ENCODE measurements at places on chromosomes 3 and 15.

DNA sequence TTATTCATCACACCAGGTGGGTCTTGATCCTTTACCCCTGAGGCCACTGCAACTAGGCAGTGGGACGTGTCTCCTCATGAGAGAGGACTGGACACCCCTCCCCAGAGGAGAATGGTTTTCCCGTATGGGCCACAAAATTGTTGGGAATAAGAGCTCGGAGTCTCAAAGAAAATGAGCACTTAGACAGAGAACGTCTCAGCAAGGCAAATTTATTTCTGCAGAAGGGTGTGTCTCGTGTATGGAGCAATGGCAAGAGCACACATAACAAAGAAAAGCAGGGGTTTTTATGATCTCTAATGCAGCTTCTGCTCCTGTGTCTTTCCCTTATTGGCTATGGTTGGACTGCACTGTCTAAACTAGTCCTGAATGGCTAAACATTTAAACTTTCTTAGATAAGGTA lies 803.5 kb downstream of the PLOD2 start:
- DNase-seq: no peak

GRCh38 chr3:4948395-4948794 lies 30.8 kb upstream of the BHLHE40 start:
- no peak for DNase-seq

DNA sequence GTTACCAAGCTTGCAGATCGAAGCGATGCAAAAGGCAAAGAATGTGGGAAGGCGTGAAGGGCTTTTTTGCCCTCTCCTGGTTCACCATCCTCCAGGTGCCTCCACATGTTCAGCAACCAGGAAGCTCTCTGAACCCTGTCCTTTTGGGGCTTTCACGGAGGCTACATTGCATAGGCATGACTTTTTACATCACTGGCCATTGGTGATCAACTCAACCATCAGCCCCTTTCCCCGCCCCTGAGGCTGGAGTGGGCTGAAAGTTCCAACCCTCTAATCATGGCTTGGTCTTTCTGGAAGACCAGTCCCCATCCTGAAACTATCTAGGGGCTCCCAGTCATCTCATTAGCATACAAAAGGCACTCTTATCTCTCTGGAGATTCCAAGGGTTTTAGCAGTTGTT lies 52.6 kb downstream of the UACA start:
- DNase-seq: no peak

GRCh38 chr3:66342717-66343356 lies 122.0 kb downstream of the SLC25A26 start:
- DNase-seq: no peak

DNA sequence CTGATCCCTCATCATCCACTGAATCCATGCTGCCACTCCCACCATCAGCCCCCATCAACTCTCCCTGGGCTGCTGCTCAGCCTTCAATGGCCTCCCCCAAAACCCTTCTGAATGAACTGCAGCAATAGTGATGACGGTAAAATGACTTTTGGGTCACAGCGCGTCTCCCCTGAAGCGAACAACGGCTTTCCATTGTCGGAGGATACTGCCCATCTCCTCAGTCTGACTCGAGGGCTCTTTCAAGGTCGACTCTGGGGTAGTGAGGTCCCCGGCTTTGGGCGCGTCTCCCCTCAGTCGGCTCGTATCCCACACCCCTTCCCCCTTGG lies 57.2 kb upstream of the ZBTB38 start:
- DNase-seq: no peak

DNA sequence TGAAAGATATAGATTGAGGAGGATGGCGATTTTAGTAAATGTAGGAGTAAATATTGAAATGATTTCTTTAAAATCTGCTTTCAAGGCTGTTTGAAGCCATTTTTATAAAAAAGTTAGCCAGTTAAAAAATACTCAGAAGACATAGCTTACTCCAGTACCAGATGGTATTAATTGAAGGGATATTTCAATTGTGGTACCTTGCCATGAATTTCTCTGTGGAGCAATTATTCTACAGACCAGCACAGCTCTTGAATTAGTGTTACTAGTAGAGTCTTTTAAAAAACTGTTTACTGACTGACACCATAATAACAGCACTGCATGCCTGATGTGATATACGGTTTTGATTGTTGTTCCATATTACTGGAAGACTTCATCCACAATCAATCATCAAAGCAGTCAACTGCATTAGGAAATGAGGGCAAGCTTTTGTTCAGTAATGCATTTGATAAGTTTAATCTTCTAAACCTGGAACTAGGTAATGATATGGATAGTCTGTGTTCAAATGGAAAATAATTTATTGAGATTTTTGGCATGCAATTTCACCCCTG lies 106.4 kb downstream of the MFSD1 start:
- DNase-seq: no peak

- no peak for DNase-seq
Observed at GRCh38 chr3:133986311-133986710, 43.4 kb downstream of the SLCO2A1 start.

DNA sequence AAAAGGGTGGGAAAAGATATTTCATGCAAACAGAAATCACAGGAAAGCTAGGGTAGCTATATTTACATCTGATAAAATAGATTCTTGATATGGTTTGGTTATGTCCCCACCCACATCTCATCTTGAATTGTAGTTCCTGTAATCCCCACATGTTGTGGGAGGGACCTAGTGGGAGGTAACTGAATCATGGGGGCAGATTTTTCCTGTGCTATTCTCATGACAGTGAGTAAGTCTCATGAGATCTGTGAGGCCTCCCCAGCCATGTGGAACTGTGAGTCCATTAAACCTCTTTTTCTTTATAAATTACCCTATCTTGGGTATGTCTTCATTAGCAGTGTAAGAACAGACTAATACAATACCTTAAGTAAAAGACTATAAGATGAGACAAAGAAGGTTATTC lies 558.1 kb downstream of the RSL24D1 start:
- no peak for DNase-seq

- DNase-seq: peak; percentile 86
Observed at GRCh38 chr15:63600616-63601025, 3.4 kb downstream of the FBXL22 start.

GRCh38 chr15:77565378-77565915 lies 67.3 kb downstream of the LINGO1 start:
- DNase-seq: no peak

GRCh38 chr3:21752749-21753347 lies 1.8 kb upstream of the ZNF385D start:
- DNase-seq: no peak

DNA sequence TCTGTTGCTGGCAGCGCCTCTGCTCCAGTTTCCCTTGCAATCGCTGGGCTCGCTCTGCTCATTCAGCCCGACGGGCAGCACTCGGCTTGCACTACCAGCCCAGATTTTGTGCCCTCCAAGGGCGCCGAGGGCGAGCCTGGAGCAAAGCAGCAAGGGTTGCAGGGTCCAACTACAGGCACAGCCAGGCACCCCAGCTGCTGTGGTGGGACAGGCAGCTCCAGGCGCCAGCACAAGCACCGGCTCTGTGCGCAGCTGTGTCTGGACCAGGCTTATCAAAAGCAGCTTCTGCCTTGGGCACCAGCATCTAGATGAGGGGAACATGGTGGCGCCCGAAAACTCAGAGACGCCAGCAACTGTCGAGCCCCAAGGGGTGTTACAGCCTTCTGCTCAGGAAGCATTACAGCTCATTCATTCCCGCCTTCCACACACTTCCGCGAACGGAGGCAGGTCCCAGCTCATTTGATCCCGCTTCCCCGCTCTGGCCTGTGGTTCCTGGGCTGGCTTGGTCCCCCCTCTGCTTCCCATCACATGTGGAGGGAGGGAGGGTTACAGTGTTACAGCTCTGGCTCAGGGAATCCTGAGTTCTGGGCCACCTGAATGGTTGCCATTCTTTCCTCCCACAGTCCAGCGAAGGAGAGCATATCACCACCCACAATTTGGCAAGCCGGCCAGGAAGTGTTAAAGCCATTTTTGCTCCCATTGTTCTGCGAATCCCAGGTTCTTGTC lies 409.9 kb upstream of the ALCAM start:
- DNase-seq: no peak

DNA sequence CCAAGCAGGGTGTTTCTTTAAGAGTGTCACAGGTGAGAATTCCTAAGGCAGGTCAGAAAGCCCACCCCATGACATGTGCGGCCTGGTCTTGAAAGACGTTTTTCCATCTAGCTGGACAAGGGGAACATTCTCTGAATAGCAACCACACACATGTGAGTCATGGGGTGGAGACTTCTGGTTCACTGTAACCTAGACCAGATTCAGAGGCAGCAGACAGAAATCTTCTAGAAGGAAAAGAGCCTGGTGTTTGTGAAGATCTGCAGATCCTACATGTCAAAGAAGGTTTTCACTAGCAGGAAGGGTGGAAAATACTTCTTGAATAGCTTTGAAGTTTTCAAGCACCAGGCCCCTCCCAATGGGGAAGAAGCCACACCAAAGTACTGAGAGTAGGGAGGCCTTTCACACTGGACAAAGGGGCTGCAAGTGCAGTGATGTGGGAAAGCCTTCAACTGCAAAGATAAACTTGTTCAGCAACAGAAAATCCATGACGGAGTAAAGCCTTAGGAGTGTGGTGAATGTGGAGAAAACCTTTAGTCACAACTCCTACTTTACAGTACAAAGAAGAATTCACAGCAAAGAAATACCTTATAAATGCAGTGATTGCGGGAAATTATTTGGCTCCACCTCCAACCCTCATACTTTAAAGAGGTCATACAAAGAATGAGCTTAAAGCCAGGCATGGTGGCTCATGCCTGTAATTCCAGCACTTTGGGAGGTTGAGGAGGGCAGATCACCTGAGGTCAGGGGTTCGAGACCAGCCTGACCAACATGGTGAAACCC lies 17.6 kb downstream of the ADAM10 start:
- no peak for DNase-seq

DNA sequence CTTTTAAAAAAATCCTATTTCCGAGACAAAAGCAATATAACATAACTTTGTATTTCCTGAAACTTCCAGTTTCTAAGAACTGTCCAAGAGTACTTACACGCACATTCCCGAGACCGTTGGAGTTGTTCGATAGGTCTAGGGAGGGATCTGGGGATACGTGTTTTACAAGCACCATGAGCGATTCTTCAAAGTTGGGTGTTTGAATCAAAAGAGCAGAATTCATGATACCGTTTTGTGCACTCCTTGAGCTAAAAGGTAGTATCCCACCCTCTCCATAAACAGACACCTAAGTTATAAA lies 700 bp upstream of the EDEM1 start:
- no peak for DNase-seq

- DNase-seq: peak; percentile 65
Observed at GRCh38 chr3:46947981-46948791, 28.4 kb downstream of the CCDC12 start.

GRCh38 chr3:119211803-119212202 lies 28.9 kb downstream of the B4GALT4 start:
- DNase-seq: no peak

GRCh38 chr3:106566277-106566676 lies 697.5 kb upstream of the CBLB start:
- DNase-seq: no peak

DNA sequence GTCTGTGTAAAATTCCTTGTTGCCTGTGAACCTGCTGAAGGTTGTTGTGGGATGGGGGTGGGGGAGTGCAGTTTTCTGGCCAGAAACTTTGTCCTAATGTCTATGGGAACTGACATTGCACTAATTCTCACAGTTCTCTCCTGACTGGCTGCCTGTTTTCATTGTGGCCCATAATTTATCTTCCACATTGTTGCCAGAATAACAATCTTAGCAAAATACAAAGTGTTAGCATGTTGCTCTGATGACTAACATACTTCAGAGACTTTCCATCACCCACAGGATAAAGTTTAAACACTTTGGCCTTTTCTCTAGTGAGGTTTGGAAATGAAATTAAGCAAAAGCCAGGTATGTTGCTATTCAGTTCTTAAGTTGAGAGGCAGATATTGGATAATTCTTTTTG lies 81.4 kb upstream of the TBC1D5 start:
- DNase-seq: no peak

- no peak for DNase-seq
Observed at GRCh38 chr3:50459785-50460184, 43.6 kb downstream of the CACNA2D2 start.

- no peak for DNase-seq
Observed at GRCh38 chr3:170670504-170670903, 84.6 kb upstream of the SLC7A14 start.

DNA sequence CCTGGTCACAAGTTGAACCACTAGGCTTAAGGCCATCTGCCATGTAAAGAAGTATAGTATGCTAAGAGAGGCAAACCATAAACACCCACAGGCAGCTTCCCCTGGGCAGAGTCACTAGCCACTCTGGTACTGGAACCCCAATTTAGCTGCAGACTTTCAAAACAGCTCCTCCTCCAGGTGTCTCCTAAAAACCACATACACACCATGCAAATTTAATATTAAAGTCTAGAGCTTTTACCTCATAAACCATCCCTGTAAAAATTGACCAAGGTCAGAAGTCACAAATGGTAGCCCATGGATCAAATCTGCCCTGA lies 99.1 kb upstream of the STT3B start:
- no peak for DNase-seq

GRCh38 chr3:59559721-59560435 lies 510.1 kb upstream of the CFAP20DC start:
- no peak for DNase-seq

DNA sequence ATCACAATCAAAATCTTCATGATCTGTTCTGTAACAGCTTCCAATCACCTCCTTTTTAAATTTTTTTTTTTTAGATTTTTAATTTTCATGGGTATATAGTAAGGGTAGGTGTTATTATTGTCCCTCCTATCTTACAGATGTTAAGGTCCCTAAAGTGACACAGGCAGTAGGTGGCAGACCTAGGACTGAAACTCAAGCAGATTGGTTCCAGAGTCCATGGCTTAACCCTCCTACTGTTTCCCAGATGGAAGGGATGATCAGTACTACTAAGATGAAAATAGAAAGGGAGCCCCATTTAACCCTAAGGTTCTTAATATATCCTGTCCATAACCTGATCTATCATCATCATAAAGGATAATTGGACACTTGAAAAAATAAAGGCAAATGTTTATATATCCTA lies 57.1 kb downstream of the CHAC1 start:
- no peak for DNase-seq

GRCh38 chr3:129616291-129616690 lies 9.8 kb upstream of the PLXND1 start:
- DNase-seq: no peak

DNA sequence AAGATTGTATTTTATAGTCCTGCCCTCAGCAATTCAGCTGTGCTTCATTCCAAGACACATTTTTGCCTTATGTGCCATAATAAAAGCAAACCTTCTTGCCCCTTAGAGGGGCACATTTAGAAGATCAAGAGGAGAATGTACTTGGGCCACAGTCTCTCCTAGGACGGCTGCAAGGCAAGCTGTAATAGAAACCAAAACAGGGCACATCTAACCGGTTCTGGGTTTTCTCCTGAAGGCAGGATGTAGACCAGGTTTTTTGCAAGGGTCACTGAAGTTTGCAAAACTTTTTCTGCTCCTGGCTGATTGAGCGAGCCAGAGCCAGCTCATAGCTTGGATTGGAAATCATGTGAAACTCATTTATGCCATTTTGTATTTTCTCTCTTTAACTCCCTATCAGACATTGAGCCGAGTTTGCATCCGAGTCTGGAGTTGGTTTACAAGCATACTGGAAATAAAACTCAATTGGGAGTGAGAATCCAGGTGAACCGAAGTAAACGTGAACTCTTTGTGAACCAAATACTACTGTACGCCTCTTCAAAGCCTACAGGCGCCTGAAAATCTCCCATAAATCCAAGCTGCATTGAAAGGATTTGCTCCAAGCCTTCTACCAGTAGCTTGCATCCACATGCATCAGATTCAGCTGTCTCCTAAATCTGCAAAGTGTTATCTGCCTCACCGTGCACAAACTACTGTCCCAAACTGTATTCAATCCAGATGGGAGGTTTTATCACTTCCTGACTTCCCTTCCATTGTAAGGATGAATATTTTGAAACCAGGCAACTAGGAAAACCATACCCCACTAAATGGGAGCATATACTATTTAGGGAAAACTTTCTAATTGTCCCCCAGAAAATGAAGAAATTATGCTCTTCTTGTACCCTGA lies 60.9 kb upstream of the TSC22D2 start:
- no peak for DNase-seq
